ENCODE measurements at places on chromosomes 5 and 9. TPM values are rescaled to one million over a fixed set of nuclear protein-coding genes. Genes with fewer than 3 reads are reported as not detected.

CNTLN gene
- total RNA-seq = 1.2 TPM

CEP72 gene
- total RNA-seq = 38.6 TPM

PTPDC1 gene
- 5.5 TPM for total RNA-seq

CDC20B gene
- total RNA-seq = 0.16 TPM

OR1N1 gene
- total RNA-seq = not detected

SPATA31A3 gene
- total RNA-seq = not detected

PCDHGB4 gene
- total RNA-seq = not detected

SLC4A9 gene
- total RNA-seq = 0.16 TPM

OLFML2A gene
- not detected for total RNA-seq

PCDHB10 gene
- not detected for total RNA-seq

DMXL1 gene
- 32.3 TPM for total RNA-seq

HSPA9 gene
- 214 TPM for total RNA-seq

CENPK gene
- total RNA-seq = 97.8 TPM

C9orf43 gene
- total RNA-seq = 0.34 TPM

CDX1 gene
- total RNA-seq = not detected

PCDHGB1 gene
- total RNA-seq = not detected

ADGRD2 gene
- not detected for total RNA-seq

CHSY3 gene
- total RNA-seq = not detected

SPARC gene
- not detected for total RNA-seq

GHR gene
- not detected for total RNA-seq

ADAMTSL2 gene
- total RNA-seq = not detected

ACTBL2 gene
- not detected for total RNA-seq

CTSV gene
- 0.31 TPM for total RNA-seq

ADRA1B gene
- not detected for total RNA-seq

NAA35 gene
- 25.8 TPM for total RNA-seq

ERBIN gene
- total RNA-seq = 46.9 TPM

INSL6 gene
- not detected for total RNA-seq

FOXD4L4 gene
- 0.18 TPM for total RNA-seq

HMCN2 gene
- total RNA-seq = not detected

PCDHB7 gene
- total RNA-seq = not detected

NPR3 gene
- not detected for total RNA-seq
